Mammary epithelial cell (primary cell): ENCODE measurements at places on chromosomes 1 and 21. TPM values are rescaled to one million over a fixed set of nuclear protein-coding genes. Genes with fewer than 3 reads are reported as not detected.

- no peak for DNase-seq
These were observed 2.2 kb upstream of the LAPTM5 start for GRCh38 chr1:30759718-30760281.

The FAM163A gene
- not detected for total RNA-seq

The FAM72C gene
- total RNA-seq, result 1.7 and 3.2 TPM in 2 replicates

DNA sequence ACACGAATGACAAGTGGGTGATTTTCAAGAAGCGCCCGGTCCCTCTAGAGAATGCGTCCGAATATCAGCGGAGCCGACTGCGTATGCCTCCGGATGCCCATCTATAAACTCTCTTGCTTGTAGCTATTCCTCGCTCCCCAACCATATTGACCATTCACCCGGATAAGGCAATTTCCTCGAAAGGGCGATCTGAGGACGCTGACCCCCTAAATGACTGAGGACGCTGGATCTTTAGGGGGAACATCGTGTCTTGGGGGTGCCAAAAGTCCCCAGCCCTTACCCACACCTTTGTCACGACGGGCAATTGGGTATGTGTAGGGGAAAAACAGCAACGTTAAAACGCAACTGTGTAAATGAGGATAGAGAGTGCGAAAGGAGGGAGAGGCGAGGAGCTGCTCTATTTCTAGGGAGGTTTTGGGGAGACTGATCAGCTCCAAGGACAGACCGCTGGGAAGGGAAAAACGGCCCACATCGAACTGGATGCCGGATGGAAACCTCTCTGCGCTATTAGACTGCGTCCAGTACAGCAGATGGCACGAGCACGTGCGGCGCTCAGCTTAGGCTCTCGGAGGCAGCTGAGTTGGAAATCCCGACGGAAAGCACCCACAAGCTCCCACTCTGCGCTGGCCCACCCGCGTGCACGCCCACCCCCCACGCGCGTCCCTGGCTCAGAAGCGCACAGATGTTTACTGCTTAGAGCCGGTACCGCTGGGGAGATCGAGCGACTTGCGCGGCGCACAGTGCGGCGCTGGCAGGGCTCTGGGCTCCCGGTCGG, 2.9 kb upstream of the PRRX1 start:
- DNase-seq, result no peak

GRCh38 chr1:101728029-101728428, 268.7 kb downstream of the OLFM3 start:
- DNase-seq, result no peak

DNA sequence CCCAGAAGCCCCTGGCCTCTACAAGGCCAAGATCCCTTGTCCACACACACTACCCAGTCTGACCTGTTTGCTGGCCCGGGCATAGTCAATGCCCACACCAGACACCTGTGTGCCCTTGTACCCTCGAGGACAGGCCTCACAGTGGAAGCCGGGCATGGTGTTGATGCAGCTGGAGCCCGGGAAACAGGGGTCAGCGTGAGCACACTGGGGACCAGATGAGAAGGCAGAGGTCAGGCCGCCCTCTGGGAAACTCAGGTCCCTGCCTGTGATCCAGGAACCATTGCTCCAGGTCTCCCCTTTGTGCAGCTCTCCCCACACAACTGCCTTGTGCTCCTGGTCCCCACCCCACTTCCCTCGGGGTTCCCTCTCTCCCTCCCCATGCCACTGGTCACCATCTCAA, 5.5 kb downstream of the THBS3 start:
- DNase-seq, result no peak

The RPL22 gene
- total RNA-seq, result 69.7 TPM

- DNase-seq, result no peak
These were observed 31.4 kb downstream of the SLC30A7 start for GRCh38 chr1:100927276-100927675.

DNA sequence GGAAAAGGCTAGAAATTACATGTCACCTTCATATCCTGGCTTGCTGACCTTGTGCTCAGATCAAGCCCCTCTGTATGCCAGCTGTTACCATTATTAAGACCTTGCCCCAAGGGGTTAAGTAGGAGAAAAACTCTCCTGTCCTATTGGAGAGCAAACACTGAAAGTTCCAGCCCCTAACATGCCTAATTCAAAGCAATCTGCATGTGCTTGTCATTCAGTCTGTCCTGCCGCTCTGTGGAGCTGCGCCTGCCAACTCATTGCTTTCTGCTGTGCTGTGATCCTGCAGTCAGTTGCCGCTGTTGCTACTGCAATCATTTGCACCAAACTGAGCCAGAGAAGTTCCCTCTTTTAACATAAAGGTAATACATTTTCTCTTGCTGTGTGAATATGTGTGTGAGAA, 113.4 kb downstream of the DISP1 start:
- DNase-seq, result no peak

The ETV3L gene
- total RNA-seq, result not detected

The SLFNL1 gene
- 0.17 TPM for total RNA-seq

The OLFML3 gene
- 0.66 TPM in 1 of 2 replicates, not detected in the other for total RNA-seq

- no peak for DNase-seq
These were observed 49.0 kb downstream of the SIM2 start for GRCh38 chr21:36747815-36748383.

DNA sequence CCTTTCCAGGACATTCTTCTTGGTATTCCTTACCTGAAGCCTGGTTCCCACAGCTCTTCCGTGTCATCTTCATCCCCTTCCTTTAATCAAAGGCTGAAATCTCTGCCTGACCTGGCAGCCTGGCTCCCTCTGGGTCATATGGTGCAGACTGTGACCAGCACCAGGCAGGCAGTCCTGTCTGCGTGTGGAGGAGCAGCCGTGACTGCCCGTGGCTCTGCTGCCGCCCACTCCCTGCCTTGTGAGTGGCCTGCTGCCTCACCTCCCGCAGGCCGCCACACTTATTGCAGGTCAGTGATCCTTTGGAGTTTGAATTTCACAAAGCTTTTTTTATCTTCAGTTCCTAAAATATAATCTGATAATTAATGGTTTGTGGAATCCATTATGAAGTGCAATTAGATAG, 36.2 kb upstream of the EPHA8 start:
- no peak for DNase-seq

DNA sequence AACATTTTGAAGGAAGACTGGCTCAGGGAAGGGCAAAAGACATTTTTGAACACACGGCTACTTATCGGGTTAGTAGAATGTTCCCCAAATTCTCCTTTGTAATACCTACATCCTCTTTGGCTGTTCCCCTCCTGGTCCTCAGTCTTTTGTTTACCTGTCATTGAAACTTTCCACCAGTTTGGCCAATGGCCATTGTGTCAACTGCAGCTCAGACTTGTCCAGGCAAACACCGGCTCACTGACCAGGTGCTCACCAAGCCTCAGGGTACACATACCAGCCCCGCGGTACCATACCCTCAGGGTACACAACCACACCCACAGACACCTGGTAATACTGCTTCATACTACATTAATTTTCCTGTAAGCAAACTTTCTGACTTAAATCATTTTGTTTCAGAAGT, 84.8 kb upstream of the ZNF648 start:
- DNase-seq, result peak; percentile 37

GRCh38 chr1:150551051-150551783, 2.0 kb downstream of the ADAMTSL4 start:
- no peak for DNase-seq

DNA sequence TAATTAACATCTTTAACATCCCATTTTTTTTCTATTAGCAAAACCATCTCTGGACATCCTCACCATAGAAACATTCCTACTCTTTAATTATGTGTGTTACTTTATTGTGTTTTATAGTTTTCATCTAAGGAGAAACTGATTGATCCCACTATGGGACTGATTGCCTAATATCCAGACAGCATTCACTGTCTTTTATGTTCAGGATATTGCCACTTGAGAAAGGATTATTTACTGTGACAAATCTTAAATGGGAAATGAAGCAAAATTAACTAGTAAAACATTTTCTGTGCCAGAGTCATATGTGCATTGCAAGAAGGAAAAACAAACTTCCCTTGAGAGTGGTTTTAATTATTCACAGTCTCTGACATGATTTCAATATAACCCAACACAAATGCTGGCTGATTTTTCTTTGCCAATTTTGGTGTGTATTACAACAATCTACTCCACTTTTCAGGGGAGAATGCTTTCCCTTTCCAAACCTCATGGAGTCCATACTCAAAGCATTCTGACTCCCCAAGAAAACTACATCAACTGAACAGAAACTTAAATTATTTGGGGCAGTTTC, 15.8 kb upstream of the RGS13 start:
- no peak for DNase-seq

DNA sequence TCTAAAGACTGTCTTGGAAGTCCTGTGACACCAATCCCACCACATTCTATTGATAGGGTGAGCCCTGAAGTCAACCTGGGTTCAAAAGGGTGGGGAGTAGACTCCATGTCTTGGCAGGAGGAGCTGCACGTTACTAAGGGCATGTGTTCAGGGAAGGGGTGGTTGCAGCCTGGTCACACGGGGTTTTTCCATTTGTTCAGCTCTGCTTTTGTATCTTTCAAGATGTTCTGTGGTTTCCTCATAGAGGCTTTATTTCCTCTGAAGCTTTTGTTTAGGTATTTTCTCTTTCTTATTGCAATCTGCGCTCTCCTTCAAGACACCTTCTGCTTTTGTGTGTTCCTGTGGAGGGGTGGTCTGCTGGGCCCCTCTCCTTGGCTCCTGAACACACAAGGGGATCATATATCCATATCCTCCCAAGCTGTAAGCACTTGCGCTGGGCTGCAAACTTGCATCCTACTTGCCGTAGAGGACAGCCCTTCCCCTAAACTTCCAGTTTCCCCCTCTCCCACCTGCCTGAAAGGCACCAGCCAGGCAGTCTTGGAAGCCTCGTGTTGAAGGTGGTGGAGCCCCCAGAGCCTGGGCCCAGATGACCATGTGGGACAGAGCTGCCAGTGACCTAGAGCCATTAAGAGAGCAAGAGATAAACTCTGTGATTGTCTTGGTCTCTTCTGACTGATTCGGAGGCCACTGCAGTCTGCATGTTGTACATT, 62.5 kb upstream of the TRAPPC10 start:
- DNase-seq, result no peak

GRCh38 chr1:198575798-198576641, 35.5 kb upstream of the ATP6V1G3 start:
- peak; percentile 38 for DNase-seq

The CCDC27 gene
- total RNA-seq, result not detected in 2 replicates

The FMOD gene
- total RNA-seq, result 1.5 TPM

The LMOD1 gene
- total RNA-seq, result 29.5 TPM

- no peak for DNase-seq
These were observed 67.6 kb upstream of the GUCA2B start for GRCh38 chr1:42085596-42085995.

The NBPF10 gene
- total RNA-seq, result 1.2 TPM

- DNase-seq, result no peak
These were observed 862.7 kb downstream of the NCAM2 start for GRCh38 chr21:21860888-21861287.

The CBS gene
- 167 and 214 TPM in 2 replicates for total RNA-seq

The C8B gene
- not detected in 2 replicates for total RNA-seq

The CYP4A22 gene
- total RNA-seq, result not detected in 2 replicates

DNA sequence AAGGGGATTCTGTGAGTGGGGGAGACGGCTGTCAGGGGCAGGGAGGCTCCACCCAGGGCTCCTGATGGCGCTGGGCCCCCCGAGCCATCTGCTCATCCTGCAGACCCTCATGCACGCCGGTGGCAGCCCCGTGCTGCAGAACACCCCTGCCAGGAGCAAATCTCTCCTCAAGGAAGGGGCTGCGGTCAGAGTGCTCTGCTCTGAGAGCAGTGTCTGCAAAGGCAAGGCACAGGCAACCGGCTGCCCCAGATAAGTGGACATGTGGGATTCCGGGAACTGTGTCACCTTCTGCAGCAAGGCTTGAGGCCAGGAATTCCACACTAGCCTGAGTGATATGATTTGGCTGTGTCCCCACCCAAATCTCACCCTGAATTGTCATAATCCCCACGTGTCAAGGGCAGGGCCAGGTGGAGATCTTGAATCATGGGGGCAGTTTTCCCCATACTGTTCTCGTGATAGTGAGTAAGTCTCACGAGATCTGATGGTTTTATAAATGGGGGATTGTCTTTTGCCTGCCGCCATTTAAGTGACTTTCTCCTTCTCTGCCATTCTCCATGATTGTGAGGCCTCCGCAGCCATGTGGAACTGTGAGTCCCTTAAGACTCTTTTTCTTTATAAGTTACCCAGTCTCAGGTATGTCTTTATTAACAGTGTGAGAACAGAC, 101.0 kb downstream of the PDE9A start:
- DNase-seq, result no peak

DNA sequence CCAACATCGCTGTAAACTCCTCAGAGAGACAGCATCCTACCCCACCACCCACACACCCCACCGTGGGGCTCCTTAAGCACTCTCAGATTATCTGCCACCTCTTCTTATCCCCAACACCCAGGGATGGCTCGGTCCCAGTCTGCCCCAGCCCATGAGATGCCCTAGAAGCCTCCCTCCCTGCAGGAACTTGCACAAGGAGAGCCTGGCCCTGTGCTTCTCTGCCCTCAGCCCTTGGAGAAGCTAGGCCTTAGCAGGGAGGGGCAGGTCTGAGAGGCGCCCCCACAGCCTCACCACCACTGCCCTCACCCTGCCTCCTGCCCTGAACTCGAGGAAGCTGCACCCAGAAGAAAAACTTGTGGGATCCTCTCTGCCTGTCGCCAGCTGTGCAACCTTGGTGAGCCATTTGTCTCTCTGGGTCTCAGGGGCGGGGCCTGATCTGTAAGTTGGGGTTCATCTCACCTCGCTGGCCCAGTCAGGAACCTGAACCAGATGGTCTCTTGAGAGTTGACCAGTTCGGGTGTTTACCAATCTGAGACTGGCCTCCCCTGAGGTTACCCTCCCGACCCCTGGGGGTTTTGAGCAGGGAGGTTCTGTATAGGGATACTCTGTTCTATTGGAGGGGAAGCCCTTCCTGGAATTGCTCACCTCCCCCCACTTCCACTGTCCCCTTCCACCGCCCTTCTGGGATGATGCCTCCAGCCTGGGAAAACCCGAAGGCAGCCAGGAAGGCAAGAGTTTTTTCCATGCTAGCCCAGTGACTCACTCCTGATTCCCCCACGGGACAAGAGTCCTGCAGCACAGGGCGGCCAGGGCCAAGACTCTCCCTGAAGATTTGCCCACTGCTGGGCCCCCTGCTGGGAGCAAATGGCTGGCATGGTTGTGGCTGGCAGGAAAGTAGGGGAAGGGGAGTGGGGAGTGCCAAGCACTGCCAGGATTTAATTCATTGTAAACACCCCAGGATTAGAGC, at the start of gene S100A3:
Gene S100A3 (minus strand): TSS at position 537 of the 967 bp plus-strand sequence. CDS start 773 bp downstream, outside the sequence.
- DNase-seq, result peak; percentile 75

GRCh38 chr1:88983791-88984559, 8.5 kb downstream of the KYAT3 start:
- DNase-seq, result peak; percentile 61

DNA sequence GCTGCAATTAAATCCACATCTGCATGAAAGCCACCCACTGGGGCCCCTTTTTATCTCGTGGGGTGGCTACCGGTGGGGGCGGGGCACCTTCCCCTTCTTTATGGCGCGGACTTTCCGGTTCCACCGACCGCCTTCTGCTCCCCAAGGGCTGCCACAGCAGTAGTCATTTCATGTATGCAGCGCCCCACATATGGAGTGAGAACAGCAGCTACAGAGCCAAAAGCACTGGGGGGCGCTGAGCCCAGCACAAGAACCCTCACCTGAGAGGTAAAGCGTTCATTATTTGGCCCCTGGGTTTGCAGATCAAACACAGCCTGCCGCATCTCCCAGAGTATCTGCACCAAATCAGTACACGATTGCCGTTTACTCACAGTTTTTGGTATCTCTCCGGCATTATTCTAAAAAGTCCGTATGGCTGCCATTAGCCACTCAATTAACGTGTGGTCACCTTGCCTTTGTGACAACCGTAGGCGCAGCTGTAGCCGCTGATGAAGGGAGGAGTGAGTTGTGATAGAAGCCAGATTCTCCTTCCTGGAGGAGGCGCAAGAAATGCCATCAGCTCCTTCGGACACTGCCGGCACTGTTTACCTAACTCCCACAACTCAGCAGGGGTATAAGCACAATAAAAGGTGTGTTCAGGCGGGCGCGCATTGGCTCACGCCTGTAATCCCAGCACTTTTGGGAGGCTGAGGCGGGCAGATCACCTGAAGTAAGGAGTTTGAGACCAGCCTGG, 30.4 kb upstream of the CR2 start:
- DNase-seq, result no peak
